ENCODE measurements at places on chromosomes 12 and 14.

DNA sequence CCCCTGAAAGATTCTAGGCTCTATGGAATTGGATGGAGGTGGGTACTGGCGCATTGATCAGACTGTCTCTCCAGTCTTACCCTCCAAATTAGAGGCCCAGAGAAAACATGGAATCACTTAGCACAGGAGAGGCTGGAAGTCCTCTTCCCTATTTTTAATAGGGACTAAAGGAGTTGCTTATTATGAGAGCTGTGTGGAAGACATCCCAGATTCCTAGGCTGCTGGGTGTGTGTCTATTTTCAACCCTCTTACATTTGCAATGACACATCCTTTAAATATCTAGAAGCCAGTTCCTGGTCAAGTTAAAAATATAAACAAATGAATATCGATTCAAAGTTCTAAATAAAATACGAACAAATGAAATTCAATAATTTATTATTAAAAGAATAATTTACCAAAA is 58.3 kb upstream of the ARID2 start:
- no peak for DNase-seq

- DNase-seq: no peak
These were observed 19.5 kb downstream of the COCH start for GRCh38 chr14:30893819-30894218.

- DNase-seq: no peak
These were observed 39.4 kb downstream of the ZNF641 start for GRCh38 chr12:48311313-48311712.

DNA sequence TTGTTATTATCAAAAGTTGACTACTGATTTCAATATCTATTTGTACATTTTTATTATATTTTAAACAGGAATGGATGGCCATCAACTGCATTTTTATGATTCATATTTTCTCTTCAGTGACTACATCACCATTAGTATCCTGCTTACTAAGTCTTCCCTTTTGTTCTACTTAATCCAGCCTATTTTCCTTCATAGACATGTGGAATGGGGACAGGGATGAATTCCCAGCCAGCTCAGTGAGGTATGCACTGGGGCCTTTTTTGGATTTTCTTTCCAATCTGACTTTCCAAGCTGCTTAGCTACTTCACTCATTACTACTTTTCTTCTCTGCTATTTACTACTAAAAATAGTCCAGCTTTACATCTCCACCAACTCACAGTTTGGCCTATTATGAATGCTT is 38.4 kb downstream of the AKAP6 start:
- no peak for DNase-seq

GRCh38 chr14:60862283-60862682 is 118.6 kb downstream of the TRMT5 start:
- no peak for DNase-seq

DNA sequence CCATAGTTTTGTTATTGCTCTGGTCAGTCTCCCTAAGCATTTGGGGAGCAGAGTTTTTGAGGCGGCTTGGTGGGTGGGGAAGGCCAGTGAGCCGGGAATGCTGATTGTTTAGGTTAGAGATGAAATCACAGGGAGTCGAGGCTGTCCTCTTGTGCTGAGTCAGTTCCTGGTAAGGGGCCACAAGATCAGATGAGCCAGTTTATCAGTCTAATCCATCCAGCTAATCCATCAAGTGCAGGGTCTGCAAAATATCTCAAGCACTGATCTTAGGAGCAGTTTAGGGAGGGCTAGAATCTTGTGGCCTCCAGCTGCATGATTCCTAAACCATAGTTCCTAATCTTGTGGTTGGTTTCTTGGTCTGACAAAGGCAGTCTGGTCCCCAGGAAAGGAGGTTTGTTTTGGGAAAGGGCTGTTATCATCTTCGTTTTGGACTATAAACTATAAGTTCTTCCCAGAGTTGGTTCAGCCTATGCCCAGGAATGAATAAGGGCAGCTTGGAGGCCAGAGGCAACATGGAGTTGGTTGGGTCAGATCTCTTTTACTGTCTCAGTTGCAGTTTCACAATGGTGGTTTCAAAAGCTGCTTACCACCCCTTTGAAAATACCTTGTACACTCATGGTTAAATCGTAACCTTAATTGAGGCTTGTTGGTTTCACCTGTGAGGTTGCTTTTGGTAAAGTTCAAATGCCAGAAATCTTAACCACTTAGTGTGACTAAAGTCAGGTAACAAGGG is 33.6 kb upstream of the HIGD1C start:
- DNase-seq: peak; percentile 85

DNA sequence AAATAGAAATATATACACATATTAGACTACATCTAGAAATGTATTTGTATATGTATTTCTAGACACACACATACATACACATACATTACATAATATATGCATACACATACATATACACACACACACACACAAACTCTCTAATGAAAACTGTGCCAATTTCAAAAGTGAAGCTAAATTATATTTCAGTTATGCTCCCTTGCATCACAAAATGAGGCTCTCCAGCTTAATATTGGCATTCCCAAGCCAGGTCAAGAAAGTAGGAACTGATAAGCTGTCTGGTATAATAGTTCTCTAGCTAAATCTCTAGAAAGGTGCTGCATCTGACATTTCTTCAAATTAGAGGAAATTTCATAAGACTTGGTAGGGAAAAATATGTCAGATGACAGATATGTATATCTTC is 56.9 kb downstream of the GARIN6 start:
- no peak for DNase-seq

- DNase-seq: no peak
These were observed 8.6 kb upstream of the CD27 start for GRCh38 chr12:6435961-6436715.

GRCh38 chr14:105315211-105315721 is 718 bp downstream of the PACS2 start:
- DNase-seq: peak; percentile 14

DNA sequence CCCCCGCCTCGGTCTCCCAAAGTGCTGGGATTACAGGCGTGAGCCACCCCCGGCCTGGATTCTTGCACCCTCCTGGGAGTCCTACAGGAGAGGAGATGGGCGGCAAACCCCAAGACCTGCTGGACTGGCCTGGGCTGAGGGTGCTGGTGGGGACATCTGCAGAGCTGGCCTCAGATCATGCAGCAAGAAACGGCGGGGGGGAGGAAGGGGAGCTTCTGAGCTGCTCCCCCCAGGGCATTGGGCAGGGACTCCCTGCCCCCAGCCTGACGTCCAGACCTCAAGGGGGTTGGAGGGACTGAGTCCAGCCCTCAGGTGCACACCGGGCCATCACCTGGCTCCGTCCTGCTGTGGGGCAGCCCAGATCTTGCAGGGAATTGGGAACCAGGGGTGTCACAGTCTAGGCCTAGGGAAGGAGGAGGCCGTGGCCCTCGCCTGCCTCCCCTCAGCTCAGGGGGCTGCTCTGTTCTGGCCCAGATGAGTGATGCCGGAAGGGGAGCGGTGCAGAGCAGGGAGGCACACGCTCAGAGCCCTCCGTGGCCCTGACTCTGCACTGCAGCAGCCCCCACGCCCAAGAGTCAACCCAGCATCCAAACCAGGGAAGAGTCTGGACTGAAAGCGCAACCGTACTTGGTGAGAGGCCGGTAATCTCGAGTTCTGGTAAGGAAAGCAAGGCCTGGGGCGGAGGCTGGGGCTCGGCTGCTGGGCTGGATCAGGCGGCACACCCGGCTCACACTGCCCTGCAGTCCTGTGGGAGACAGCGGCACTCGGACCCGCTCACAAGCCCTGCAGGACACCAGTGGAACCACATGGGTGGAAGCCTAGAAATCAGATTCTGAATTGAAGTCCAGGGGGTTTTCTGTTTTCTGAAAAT is 8.9 kb upstream of the AMN start:
- DNase-seq: no peak

GRCh38 chr14:29222671-29223268 is 456.2 kb downstream of the FOXG1 start:
- DNase-seq: peak; percentile 63

GRCh38 chr12:9793779-9794395 is 33.2 kb upstream of the CD69 start:
- DNase-seq: no peak

GRCh38 chr12:45077251-45077650 is 26.4 kb upstream of the DBX2 start:
- DNase-seq: no peak

DNA sequence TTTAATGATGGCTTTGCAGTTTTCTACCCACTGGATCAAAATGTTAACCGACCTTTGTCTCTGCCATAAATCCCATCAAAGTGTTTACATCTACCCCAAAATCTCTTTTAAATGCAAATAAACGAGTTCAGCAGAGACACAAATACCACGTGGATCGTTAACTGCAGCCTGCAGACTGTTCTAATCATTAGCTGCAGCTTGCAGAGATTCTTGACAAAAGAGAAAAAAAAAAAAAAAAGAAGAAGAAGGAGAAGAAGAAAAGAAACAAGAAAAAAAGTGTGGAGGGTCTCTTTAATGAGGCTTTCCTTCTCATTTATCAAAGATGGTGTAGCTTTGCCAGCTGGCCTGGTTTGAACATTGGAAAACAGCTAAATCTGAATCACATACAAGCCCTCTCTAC is 275.7 kb downstream of the NEDD1 start:
- no peak for DNase-seq

GRCh38 chr12:113462117-113462774 is 9.4 kb downstream of the LHX5 start:
- peak; percentile 87 for DNase-seq

DNA sequence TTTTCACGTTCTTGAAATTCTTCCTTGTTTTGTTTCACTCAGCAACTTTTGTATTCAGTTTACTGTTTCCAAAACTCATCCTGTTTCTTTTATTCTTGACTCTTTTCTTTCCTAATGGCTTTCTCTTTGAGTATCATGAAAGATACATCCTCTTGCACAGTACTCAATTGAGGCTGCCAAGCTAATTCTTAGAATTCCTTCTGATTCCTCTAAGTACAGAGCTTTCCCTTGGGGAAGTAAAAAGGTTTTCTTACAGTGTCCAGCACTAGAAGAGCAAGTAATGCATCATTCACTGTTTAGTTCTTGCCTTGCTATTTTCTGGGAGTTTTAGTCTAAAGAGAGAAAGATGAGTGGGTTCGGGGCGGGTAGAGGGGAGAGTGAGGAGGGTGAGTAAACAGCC is 154.1 kb downstream of the NEDD1 start:
- DNase-seq: no peak

GRCh38 chr14:89856871-89857345 is 97.6 kb downstream of the EFCAB11 start:
- no peak for DNase-seq

DNA sequence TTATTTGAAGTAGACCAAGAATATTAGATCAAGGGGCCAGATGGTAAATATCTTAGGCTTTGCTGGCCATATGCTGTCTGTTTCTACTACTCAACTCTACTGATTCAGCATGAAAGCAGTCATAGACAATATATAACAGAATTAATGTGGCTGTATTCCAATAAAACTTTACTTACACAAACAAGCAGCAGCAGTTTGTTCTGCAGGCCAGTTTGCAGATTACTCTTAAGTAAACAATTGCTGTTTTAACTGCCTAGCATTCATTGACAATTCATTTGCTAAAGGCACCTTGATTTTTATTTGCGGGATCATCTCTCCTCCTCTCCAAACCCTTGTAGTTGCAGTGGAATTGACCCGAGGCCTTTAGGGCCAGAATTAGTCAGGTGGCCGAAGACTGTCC is 94.1 kb upstream of the GARIN6 start:
- peak; percentile 89 for DNase-seq

GRCh38 chr12:118034429-118035189 is 18.1 kb downstream of the RFC5 start:
- DNase-seq: peak; percentile 53

- no peak for DNase-seq
These were observed 2.9 kb downstream of the C1R start for GRCh38 chr12:7089196-7089871.
